ENCODE measurements at places on chromosomes 7 and 10.

GRCh38 chr7:77242068-77242467 lies 42.4 kb upstream of the FGL2 start:
- no peak for DNase-seq

DNA sequence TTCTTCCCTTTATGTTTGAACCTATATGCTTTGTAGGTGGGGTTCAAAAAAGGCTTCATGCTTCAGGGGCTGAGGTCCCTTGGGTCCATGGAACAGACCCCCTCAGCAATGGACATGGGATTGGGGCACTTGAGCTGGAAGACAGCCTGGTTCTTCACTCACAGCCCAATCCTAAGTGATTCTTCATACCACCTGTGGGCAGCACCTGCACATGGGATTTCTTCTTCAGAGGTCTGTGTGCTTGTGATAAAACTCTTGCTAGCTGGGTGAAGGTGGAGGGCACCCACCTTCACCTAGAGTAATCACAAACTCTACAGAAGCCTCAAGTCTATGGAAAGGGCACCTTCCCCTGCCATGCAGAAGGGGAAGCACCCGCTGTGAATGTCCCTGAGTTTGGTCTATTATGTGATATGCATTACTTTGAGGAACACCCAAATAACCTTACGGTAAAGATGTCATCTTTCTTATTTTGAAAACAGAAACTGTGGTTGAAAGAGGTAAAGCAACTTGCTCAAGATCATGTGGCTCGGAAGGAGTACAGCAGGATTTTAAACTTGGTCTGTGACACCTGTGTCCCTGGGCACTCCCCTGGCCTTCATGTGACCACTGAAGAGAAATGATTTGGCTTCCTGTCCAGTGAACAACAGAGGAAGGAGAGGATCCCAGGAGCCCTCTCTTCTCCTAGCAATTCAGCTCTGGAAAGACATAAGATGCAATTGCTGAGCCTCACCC lies 469.5 kb upstream of the ZMIZ1 start:
- no peak for DNase-seq

- peak; percentile 34 for DNase-seq
Measured at GRCh38 chr7:65397730-65398142, 24.1 kb downstream of the ZNF92 start.

GRCh38 chr7:82595176-82595575 lies 151.6 kb upstream of the CACNA2D1 start:
- DNase-seq, result no peak

DNA sequence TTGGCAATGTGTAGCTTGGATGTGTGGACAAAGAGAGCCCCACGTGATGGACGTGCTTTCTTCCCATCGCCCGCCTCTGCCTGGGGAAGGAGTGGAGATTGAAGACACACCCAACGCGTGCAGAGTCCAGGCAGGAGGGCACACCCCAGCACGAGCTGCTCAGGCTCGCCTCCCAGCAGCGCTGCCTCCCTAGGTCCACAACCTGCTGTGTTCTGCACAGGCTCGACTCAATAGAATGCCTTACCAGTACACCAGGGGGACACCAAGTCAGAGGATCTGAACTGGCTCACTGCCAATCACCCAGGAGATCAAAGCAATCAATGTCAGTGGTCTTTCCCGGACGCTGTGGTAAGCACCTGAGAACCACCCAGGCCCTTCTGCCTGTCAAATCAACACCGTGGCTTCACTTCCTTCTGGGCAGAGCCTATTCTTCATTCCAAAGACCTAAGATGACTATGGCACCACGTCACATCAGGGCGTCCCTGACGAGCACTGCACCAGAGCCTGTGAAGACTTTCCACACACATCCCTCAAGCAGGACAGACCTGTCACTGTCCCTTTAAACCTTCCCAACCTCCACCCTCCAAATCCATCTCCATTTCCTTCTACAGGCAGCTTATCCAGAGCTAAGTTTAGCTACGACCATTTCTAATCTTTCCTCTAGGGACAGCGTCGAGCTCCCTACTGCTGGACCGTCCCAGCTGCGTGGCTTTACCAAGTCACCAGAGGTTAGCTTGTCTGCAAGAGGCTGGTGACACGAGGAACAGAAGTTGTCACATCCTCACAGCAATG lies 72.3 kb downstream of the AMZ1 start:
- DNase-seq, result peak; percentile 75

- no peak for DNase-seq
Measured at GRCh38 chr10:11148142-11149028, 130.7 kb downstream of the CELF2 start.

GRCh38 chr7:133230591-133231194 lies 22.2 kb upstream of the EXOC4 start:
- DNase-seq, result peak; percentile 65

GRCh38 chr7:14606101-14606500 lies 296.4 kb downstream of the DGKB start:
- no peak for DNase-seq

- peak; percentile 17 for DNase-seq
Measured at GRCh38 chr7:152351168-152351567, 84.6 kb downstream of the KMT2C start.

- no peak for DNase-seq
Measured at GRCh38 chr10:79181698-79182521, 113.1 kb downstream of the ZMIZ1 start.

GRCh38 chr7:156819733-156820295 lies 73.2 kb downstream of the LMBR1 start:
- DNase-seq, result no peak

DNA sequence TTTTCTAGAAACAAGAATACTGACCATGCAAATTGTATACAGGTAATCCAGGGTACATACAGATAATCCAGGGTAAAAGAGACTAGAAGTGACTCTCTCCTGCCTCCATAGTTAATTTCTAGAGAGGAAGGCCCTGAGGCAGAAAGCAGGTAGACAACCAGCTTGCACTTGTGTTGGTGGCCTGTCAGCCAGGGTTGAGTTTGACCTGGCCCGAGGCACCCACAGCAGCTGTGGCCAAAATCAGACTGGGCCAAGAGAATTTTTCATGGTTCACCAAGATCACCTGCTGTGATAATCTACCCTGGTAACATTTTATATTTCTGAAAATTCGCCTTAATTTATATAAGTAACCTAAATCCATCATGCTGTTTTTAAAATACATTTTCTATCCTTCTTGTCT lies 386.5 kb upstream of the ETV1 start:
- DNase-seq, result no peak

- DNase-seq, result no peak
Measured at GRCh38 chr10:45253183-45253914, 62.1 kb downstream of the OR13A1 start.

DNA sequence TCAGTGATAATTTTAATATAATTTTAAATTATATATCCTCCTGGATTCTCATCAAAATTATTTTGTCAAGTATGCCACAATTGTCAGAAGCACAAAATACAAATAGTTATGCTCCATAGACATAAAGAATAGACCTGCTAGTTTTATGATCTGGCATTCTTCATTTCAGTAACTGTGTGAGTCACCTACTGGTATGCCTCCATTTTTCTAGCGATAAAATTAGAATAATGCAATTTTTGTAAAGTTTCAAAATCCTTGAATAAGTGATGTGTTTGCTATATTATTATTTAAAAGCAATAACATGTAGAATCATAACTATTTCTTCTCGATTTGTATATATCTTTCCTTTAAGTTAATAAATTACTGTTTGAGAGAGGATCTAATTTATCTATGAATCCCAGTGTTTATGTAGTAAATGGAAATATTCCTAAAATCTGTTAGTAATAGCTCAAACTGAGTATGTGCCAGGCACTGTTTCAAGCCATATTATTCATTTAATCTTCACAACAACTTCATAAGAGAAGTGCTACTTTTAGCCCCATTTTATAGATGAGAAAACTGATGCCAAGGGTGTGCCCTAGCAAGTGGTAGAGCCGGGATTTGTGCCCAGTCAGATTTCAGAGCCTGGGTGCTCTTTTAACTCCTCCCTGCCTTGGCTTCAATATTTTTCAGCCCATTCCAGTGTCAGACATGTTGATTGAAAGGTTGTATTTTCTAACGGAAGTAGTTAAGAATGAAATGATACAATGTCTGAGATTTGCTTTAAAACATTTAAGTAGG lies 38.4 kb downstream of the NET1 start:
- no peak for DNase-seq

GRCh38 chr10:100987685-100988049 lies 324 bp downstream of the TWNK start:
- DNase-seq, result no peak

DNA sequence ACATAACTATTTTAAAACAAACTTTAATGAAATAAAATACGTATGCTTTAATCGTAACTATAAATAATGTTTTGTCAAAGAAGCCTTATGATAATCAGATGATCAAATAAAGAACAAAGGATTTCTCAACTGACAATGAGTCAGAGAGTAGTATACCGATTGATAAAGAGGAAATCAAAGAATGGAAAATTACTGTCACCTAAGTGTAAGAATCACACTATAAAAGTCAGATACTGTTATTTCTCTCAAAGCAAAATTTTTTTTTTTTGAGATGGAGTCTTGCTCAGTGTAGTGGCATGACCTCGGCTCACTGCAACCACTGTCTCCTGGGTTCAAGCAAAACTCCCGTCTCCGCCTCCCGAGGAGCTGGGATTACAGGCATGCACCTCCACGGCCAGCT lies 18.8 kb downstream of the DNAJC2 start:
- DNase-seq, result no peak

DNA sequence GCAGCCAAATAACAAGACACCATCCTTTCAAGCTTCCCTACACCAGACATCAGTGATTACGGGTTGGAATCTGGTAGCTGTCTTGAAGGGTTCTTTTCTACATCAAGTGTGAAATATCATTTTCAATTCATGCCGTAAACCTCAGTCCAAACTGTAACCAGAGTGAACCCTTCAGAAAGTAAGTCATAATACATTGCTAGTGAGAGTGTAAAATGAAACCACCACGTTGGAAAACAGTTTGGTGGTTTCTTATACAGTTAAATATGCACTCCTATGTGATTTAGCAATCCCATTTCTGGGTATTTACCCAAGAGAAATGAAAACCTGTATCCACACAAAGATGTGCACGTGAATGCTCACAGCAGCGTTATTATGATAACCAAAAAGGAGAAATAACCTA lies 25.6 kb upstream of the ZC3HAV1L start:
- no peak for DNase-seq

GRCh38 chr10:75245354-75246250 lies 9.8 kb upstream of the COMTD1 start:
- DNase-seq, result no peak

DNA sequence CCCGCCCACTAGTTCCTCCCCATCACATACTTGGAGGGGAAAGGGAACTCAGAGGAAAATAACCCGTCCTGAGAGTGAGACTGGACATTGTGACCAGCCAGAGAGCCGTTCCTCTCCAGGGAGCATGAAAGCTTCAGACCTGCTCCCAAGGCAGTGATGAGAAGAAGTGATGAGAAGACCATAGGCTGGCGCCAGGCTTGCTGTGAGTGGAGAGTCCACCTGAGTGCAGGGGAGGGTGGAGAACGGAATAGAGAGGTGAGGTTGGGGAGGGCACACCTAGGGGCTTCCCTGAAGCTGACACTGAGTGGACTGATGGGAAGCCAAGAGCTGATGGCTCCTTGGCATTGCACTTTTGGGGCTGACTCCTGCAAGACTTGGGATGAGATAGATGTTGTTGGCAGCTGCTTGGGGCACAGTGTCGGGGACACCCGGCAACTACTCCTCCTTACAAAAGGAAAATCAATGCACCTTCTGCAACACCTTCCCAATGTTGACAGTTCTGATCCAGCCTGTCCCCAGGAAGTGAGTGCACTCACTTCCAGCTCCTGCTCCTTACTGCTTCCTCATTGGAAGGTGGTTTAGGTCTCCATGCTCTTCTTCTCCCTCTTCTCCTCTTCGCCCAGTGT lies 79.4 kb downstream of the EMX2 start:
- no peak for DNase-seq

DNA sequence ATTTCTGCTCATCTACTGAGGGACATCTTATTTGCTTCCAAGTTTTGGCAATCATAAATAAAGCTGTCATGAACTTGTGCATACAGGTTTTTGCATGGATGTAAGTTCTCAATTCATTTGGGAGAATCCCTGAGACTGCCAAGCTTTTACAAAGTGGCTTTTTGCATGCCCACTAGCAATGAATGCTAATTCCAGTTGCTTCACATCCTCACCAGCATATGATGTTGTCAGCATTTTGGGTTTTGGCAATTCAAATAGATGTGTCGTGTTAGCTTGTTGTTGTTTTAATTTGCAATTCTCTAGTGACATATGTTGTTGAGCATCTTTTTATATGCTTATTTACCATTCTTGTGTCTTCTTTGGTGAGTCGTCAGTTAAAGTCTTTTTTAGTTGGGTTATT lies 57.2 kb downstream of the RAB18 start:
- no peak for DNase-seq

GRCh38 chr7:41439515-41439879 lies 263.4 kb downstream of the INHBA start:
- DNase-seq, result no peak
